ENCODE measurements at places on chromosomes 12 and 14. TPM values are rescaled to one million over a fixed set of nuclear protein-coding genes. Genes with fewer than 3 reads are reported as not detected.
A peak's percentile ranks its signal among the peaks of the same experiment; 100 is the strongest.

GRCh38 chr12:105291531-105291930, 39.0 kb upstream of the C12orf75 start:
- no peak for DNase-seq

GRCh38 chr14:104956290-104956890, 21.8 kb downstream of the AHNAK2 start:
- DNase-seq, result no peak

GRCh38 chr14:102924632-102925588, 2.4 kb downstream of the AMN start:
- DNase-seq, result no peak

GRCh38 chr12:11876307-11876706, 194.4 kb upstream of the BCL2L14 start:
- DNase-seq, result no peak

DNA sequence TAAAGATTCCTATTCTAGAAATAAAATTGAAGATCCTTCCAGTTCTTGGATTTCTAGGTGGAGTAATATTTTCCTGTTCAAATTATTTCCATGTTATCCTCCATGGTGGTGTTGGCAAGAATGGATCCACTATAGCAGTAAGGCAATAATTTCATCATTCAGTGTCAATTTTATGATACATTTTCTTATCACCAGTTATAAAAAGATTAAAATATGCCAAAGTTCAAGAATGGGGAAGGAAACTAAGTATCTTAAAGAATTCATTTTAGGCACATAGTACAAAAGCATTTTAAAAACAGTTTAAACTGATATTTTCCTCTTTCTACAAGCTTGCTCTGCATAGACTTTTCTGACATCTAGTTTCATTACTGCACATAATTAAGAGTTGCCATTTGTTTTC, 19.1 kb downstream of the SYCP3 start:
- no peak for DNase-seq

DNA sequence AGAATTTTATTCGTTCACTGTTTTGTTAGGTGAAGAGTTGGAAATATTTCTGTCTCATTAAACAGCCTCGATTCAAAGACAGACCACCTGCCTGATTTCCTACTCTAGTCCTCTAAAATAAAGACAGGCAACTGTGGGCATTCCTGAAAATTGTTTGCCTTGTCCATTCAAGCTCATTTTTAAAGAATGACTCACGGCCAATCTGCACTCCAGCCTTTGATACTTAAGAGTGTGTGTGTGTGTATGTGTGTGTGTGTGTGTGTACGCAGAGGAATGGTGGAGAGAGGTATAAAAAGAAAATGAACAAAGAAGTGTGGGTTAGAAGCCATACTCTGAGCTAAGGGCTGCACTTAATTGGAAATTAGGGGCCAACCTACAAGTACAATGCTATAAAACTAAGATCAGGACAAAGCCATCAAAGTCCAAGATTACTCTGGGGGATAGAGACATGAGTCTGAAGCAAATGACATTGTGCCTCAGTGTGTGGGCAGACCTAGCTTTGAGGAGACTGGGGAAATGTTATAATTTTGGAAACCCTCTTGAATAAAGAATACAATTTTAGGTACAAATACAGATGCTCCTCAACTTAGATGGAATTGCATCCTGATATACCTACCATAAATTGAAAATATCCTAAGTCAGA, 45.6 kb upstream of the SOCS2 start:
- DNase-seq, result no peak

DNA sequence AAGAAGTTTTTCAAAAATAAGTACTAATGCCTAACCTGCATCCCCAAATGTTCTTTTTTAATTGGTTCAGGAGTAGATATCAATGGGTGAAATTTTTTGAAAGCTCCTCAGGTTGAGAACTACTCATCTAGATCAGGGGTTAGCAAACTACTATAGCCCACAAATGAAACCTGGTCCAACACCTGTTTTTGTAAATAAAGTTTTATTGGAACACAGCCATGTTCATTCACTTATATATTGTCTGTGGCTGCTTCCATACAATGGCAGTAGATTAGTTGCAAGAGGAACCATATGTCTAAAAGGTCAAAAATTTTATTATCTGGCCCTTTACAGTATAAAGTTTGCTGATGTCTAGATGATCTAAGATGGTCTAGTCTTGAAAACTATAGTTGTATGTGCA, 13.8 kb downstream of the PUS7L start:
- no peak for DNase-seq

- DNase-seq, result no peak
These were observed 15.1 kb upstream of the NEK9 start for GRCh38 chr14:75141967-75142366.

DNA sequence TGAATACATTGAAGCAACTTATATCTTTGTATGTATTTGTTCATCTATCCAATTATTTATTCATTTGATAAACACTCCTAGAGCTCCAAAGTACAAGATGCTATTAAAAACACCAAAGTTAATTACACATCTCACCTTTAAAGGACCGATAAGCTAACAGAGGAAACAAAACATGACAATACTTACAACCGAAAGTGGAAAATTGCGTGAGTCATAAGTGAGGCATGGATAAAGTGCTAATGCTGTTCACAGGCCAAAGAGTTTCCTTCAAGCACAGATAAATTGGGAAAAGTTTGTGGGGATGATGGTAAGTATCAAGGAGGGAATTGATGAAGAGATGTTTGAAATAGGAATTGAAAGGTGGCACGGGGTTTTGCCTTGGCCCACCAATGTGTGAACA, 172.8 kb upstream of the KITLG start:
- no peak for DNase-seq

- no peak for DNase-seq
These were observed 56.2 kb upstream of the DDHD1 start for GRCh38 chr14:53209370-53209769.

DNA sequence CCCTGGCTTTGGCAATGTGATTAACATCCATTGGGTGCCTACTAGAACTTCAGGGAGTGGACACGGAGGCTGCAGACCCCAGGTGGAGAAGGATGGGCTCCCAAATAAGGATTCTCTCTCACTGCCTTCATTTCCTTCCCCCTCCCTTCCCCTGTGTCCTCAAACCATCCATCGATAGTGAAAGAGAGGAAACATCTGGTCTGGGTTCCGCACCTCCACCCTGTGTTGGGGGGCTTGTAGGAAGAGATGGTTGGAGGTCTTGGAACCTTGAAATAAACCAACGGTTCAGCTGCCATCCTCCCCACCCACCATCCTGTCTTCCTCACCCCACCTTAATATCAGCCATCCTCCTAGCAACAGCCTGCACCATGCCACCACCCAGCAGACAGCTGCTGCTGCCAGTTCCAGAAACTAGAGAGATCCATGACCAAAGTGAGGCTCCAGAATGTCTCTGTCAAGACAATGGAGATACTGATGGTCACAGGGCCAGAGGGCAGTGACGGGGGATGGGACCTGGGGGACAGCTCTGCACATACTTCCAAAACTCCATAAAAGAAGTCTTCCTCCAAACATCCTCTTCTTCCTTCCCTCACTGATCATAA, 153.1 kb upstream of the CCND2 start:
- DNase-seq, result no peak

Gene RBM19
- 29.5 TPM for polyA plus RNA-seq

Gene CEBPE
- polyA plus RNA-seq, result 0.16 TPM

- DNase-seq, result peak; percentile 65
These were observed 818 bp upstream of the SUOX start for GRCh38 chr12:55996201-55996714.

GRCh38 chr12:8855891-8856290, 33.5 kb downstream of the A2ML1 start:
- no peak for DNase-seq

Gene MAP4K5
- 61.2 TPM for polyA plus RNA-seq

- no peak for DNase-seq
These were observed 341.6 kb downstream of the VRK1 start for GRCh38 chr14:97138801-97139200.

GRCh38 chr12:65778258-65779090, 45.8 kb upstream of the HMGA2 start:
- no peak for DNase-seq

Gene RFX4
- polyA plus RNA-seq, result not detected

DNA sequence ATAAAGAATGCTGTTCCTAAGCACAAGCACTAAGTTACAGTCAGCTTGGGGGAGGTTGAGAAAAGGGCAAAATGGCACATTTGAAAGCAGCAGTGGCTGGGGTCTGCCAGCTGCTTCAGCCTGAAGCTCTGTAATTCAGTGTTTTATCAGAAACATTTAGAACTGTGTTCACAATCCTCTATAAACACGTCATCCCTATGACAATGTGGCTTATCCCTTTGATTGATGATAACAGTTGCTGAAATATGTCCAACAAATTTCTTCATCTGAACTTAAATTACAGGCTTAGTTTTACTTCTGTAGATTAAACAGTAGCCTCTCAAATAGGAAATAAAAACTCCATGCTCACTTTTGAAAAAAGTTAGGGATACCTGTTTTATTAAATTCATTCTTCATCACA, 108.8 kb downstream of the VEZT start:
- DNase-seq, result no peak

DNA sequence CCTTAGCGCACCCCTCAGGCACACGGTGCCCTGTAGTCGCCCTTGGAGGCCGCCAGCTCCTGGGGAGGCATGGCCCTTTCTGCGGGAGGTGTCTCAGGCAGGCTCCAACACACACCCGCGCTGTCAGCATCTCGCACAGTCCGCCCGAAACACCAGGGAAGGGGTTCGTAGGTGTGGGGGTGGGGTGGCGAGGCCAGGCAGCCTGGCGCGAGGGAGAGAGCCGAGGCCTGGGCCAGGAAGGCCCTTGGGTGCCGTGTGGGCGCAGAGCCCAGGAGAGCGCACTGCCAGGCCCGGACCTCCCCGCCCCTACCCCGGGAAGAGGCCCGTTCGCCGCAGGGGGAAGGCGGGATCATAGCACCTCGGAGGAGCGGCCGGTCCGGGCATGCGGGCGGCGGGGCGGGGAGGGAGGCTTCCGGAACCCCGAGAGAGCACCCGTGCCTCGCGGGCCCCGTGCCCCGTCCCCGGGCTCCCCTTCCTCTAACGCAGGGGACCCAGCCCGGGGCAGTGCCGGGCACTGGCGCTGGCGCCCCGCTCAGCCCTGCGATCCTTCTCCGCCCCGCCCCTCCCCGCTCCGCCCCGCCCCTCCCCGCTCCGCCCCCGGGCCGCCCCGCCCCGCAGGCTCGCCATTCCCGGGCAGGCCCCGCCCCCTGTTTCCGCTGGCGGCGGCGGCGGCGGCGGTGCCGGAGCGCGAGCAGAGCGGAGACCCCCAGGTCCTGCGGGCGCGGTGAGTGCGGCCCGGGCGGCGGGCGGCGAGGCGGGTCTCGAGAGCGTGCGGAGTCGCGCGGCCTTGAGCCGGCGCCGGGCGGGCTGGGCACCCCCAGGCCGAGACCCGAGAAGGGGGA, at the start of gene TSPAN9:
TSS of gene TSPAN9 (plus strand) at position 650 of the 842 bp plus-strand sequence. CDS start 123,815 bp downstream, outside the sequence.
- DNase-seq, result peak; percentile 56

DNA sequence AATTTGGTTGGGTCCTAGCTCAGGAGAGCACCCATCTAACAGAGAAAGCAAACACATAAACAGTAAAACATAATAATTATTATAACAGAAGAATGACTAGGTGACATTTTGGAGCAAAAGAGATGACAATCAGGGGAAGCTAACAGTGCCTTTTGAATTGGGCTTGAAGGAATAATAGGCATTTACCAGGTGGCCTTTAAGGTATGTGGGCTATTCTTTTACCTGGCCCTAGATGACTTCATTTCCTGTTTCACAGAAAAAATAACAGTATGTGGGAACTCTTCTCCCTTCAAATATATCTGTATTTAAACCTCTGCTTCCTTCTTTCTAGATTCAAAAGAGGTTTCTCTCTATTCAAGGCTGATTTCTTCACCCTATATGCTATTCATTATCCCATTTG, 3.8 kb downstream of the IRAK4 start:
- DNase-seq, result no peak

GRCh38 chr12:94151582-94151981, 3.2 kb downstream of the PLXNC1 start:
- DNase-seq, result no peak

DNA sequence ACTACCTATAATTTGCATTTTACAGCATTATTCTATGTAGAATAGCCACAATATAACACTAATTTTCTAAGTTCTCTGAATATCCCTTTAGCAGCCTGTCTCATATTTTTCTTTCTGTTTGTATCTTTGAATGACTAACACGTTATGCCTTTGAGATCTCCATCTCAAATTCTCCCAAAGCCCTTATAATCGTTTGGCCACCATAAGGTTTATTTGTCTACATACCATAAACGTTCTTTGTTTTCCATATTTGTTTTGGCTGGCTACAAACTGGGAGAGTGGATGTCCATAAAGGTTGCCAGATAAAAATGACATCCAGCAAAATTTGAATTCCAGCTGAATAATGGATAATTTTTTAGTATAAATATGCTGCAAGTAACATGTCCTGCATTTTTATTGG, 203.7 kb downstream of the STXBP6 start:
- no peak for DNase-seq

GRCh38 chr12:44842669-44843068, 33.4 kb downstream of the NELL2 start:
- no peak for DNase-seq

- DNase-seq, result no peak
These were observed 52.5 kb upstream of the EVL start for GRCh38 chr14:100012478-100013327.

GRCh38 chr14:91884664-91885063, 17.3 kb upstream of the TC2N start:
- no peak for DNase-seq

- no peak for DNase-seq
These were observed 24.6 kb downstream of the KCTD10 start for GRCh38 chr12:109452489-109452888.

- DNase-seq, result no peak
These were observed 80.6 kb downstream of the TSPAN9 start for GRCh38 chr12:3157581-3158323.

GRCh38 chr12:19970821-19971220, 397.5 kb upstream of the PDE3A start:
- DNase-seq, result no peak

Gene RILPL2
- polyA plus RNA-seq, result 5.6 TPM

Gene FLVCR2
- 7.5 TPM for polyA plus RNA-seq

DNA sequence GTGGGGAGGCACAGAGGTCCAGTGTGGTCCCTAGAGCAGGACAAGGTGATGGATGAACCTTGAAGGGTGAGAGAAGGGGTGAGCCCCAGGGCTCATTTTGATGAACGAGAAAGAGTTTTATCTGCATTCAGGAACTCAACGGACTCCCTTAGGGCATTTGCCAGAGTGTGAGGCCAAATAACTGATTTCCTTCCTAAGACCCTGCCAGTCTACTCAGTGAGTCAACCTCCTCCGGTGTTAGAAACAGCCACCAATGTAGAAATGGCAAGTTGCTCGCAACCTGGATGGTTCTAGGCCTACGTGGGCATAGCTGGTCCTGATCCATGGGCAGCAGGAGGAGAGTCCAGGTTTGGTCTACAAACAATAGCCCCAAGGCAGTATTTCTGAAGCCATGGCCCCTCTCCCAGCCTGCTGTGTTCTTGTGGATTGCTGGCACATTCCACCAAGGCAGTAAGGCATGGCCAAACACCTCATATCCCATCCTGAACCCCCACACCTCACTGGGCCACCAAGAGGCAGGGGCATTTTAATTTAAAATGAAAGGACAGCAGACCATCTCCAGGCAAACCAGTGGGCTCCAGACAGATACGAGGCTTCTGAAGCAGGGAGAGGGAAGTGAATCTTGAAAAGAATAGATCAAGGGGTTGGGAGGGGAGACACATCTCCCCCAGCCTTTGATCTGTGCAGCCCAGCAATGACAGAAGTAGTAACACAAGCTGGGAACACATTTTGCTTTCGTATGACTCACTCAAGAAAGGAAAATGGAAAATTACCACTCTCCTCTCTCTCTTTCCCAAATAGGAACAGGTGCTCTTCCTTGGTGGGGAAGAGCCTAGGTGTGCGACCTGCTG, 25.4 kb upstream of the TESC start:
- DNase-seq, result no peak

Gene INSM2
- polyA plus RNA-seq, result not detected

Gene HPD
- polyA plus RNA-seq, result 5.0 TPM

Gene TAS2R10
- polyA plus RNA-seq, result 2.2 TPM

GRCh38 chr12:112577473-112578329, 159.0 kb downstream of the PTPN11 start:
- DNase-seq, result no peak
